ENCODE measurements at places on chromosomes 12 and 14.

GRCh38 chr12:65275627-65276026 lies 2.9 kb upstream of the MSRB3 start:
- DNase-seq, result no peak

DNA sequence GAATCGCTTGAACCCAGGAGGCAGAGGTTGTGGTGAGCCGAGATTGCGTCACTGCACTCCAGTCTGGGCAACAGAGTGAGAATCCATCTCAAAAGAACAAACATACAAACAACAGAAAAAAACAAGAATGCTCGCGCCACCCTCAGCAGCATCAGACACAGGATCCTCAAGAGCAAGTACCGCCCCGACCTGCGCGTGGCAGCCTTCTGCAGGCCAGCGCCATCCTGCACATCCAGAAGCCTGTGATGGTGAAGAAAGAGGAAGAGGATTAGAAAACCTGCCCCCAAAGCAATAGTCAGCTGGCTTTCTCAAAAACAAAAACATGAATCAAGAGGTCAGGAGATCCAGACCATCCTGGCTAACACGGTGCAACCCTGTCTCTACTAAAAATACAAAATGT lies 30.0 kb upstream of the EID3 start:
- no peak for DNase-seq

GRCh38 chr12:120847392-120847791 lies 56.8 kb downstream of the SPPL3 start:
- no peak for DNase-seq

- DNase-seq, result no peak
These were observed 13.5 kb downstream of the SLIRP start for GRCh38 chr14:77721437-77721836.

- DNase-seq, result no peak
These were observed 86.6 kb upstream of the TRAF3 start for GRCh38 chr14:102690509-102691286.

- no peak for DNase-seq
These were observed 8.4 kb upstream of the SRRM4 start for GRCh38 chr12:118972982-118973381.

- peak; percentile 76 for DNase-seq
These were observed 414 bp downstream of the UNC79 start for GRCh38 chr14:93431036-93431670.

DNA sequence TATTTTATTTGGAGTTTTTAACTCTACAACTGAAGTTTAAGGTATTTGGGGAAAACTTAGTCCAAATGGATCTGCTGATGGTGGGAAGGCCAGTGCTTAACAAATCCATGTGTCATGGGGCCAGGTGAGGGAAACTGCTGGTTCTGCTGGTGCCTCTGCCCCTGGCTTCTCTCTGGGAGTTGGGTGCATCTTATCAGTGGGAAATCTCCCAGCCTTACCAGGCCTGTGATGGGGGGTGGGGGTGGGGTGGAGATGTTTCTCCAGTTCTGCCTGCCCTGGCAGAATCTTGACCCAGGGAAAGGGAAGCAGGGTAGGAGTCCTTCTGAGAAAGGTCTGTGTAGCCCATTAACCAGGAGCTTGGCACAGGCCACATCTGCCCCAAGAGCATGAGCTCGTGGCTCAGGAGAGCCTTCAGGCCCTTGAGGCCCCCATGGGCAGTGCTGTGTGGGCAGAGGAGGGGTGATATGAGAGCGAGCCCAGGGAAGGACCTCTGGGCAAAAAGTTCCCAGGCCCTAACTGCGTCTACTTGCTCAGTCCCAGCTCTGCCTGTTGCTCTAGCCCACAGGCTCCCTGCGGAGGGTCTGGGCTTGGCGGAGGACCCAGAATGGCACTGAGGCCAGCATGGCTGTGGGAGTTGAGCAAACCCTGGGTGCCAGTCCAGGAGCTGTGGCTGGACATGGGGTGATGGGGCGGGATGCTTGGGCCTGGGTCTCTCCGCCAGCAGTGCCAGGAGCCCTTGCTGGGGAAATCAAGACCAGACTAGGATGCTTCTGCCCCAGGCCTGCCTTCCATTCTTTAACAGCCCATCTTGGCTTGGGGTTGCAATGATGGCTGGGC lies 18.2 kb downstream of the VASH1 start:
- no peak for DNase-seq

GRCh38 chr12:47397664-47398281 lies 308.1 kb downstream of the RPAP3 start:
- DNase-seq, result peak; percentile 4

DNA sequence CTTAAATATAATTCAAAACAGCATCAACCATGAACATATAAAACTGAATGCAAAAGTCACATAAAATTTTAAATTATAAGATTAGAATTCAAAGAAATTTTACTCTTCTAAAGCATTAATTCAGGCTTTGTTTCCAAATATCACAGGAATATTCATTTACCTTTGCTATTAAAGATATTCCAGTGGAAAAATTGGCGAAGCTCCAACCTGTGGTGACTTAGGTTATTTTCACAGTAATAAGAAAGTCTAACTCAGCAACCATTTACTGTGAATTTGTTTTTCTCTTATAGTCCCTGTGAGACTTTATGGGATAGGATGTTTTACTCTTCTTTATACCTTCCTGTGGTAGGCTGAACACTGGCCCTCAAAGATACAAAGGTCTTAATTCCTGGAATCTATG lies 3.2 kb downstream of the WDR89 start:
- DNase-seq, result no peak

GRCh38 chr12:13654456-13654855 lies 326.9 kb downstream of the GRIN2B start:
- no peak for DNase-seq
